ENCODE measurements at places on chromosomes 3 and 15.

DNA sequence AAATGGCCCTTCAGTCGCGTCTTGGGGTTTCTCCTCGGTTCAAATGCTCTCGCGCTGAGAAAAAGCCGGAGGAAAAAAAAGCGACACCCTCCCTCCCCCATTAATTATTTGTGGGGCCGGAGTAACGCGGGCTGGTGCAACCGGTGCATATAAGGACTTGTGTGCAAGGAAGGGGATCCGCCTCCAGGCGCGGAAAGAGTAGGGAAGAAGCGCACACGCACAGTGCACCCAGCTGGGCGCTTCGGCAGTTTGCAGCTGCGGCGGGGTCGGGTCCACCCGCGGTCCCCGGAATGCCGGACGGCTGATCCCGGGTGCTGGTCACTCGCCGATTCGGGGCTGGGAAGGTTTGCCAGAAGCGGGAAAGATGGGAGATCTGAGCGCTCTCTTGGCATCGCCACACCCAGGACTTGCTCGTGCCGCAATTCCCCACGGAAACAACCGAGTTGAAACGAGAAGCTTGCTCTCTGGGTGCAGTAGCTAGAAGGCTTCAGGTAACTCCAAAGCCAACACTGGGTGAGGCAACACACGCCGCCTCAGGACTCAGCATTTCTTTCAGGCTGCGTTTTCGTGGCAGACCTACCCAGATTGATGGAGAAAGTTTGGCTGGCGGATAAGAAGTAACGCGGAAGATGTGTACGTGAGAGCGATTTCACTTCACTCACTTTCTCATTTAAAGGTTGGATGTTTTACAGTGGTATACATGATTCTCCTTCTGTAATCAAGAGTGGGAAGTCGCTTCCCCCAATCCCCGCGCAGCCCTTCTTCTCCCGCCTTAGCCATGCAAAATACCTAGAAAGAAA, 720 bp upstream of the TNIK start:
- peak; percentile 30 for DNase-seq

GRCh38 chr3:149673393-149673792, 15.6 kb upstream of the WWTR1 start:
- DNase-seq = no peak

DNA sequence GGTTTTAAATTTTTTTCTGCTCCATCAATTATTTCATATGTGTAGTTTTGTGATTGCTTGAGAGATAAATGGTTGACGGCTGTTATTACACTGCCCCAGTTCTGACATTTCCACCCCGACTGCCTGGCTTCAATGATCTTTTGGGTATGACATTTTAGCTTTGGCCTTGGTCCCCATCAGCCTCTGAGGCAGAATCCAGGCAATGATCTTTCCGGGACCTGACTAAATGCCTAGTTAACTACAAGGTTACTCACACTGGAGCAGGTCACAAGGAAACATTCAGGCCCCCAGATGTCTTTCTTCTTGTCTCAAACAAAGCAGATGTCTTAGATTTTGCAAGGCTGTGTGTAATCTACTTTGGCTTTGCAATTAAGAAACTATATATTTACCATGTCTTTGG, 61.1 kb upstream of the TMCO5A start:
- no peak for DNase-seq

- no peak for DNase-seq
Observed at GRCh38 chr3:123340336-123340735, 108.6 kb downstream of the ADCY5 start.

GRCh38 chr3:178198329-178198728, 337.9 kb upstream of the KCNMB2 start:
- no peak for DNase-seq

DNA sequence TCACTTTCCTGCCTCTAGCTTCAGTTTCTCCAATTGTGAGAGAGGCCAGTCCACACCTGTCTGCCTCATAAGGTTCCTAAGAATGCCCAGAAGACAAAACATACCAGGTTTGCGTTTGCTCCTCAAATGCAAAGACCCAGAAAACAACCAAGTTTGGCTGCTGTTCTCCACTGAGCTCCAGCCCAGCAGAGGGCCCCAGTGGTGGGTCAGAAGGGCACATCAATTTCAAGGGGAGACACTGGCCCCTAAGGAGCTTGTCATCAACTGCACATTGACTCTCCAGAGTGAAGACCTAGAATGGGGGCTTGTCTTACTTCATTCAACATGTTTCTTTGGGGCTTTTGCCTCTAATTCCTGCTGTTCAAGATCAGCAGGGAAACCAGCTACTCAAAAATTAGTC, 127.9 kb upstream of the SLC6A11 start:
- no peak for DNase-seq

DNA sequence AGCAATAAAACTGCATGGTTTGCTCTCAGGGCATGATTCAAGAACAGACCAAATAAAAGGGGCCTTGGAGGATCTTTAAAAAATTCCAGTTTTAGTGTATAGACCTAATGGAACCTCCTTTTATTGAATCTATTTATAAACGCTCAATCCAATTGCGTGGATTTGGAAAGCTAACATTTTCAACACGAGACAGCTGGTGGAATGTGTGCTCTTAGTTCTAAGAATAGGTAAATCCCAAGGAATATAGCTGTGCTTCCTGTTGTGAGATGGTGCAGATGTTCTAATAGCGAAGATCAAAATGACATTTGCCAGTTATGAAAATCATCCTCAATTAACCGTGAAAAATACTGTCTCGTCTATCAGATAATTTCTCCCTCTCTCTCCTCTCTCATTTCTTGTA, 192.5 kb downstream of the ATP10A start:
- no peak for DNase-seq

GRCh38 chr3:172591876-172592771, 68.9 kb upstream of the TNFSF10 start:
- peak; percentile 66 for DNase-seq

DNA sequence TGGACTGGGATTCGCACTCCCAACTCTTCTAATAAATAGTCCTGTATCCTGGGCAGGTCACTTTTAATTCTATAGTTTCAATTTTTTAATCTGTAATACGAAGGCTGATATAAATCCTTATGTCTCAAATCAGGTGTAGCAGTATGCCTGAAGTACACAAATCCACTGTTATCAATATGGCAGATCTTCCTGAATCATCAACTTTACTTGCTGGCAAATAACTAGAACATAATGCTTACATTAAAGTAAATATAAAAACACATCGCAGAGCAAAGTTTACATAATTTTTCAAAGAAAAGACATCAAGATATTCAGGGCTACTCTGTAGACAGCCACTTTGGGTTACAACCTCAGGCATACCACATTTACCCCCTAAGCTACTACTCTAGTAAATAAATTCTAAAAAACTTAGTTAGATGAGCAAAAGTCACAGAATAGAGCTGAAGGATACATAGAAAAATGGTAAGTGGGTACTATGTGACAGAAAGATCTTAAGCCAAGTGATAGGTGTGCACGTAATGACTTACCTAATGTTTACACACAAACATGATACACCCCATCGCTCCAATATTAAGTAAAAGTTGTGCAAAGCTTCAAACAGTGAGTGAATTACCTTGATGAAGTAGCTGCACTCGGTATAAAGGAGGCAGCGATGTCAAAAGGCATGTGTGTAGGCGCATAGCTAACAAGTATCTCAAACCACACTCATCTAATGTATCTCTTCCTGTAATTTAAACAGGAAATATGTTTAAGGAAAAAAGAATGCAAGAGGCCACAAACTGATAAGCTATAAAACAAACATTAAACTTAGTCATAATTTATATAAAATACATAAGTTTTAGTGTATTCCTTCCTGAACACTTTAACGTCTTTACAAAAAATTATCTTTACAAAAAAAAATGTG, 127.9 kb downstream of the DMXL2 start:
- DNase-seq = no peak

DNA sequence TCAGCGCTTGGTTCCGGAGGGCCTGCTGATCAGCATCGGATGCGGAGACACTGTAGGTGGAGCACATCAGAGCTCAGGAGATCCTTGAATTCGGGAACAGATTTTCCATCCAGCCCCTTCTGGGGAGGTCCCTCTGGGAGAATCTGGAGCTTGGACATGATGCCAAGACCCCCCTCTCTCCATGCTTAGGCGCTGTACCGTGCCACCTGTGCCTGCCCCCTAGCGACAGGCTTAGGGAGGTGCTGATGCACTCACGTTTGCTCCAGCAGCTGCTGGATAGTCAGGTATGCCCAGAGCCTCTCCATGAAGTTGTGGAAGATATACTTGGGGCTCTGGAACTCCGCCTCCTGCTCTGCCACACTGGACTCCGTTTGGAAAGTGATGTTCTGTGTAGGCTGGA, 9.7 kb downstream of the ITIH4 start:
- no peak for DNase-seq

- DNase-seq = no peak
Observed at GRCh38 chr15:74240002-74240568, 4.0 kb downstream of the CCDC33 start.

- no peak for DNase-seq
Observed at GRCh38 chr3:76436894-76437293, 603.0 kb upstream of the ROBO2 start.

GRCh38 chr3:14765576-14766427, 53.0 kb upstream of the FGD5 start:
- DNase-seq = no peak

GRCh38 chr3:174413062-174413912, 445.8 kb upstream of the NAALADL2 start:
- DNase-seq = no peak

DNA sequence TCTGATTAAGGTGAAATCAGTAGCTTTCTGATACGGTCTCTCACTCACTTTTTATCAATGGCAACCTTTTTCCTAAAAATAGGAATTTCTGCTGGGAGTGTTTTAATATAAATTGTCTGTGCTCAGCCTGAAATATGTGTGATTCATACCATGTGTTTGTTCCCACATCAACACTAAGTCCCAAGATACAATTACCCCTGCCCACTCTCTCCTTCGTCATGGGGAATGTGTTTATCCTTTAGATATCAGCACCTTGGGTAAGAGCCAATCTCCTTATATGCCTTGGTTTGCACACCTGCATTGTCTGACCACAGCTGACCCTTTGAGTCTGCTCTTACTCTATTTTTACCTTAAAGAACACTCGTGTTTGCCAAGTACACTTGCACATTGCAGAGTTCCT, 356.4 kb downstream of the LPP start:
- no peak for DNase-seq

- no peak for DNase-seq
Observed at GRCh38 chr15:63051156-63052066, 8.9 kb downstream of the TPM1 start.

GRCh38 chr3:101066711-101067129, 73.5 kb upstream of the ABI3BP start:
- DNase-seq = no peak

GRCh38 chr3:3666664-3667063, 132.6 kb upstream of the LRRN1 start:
- no peak for DNase-seq

DNA sequence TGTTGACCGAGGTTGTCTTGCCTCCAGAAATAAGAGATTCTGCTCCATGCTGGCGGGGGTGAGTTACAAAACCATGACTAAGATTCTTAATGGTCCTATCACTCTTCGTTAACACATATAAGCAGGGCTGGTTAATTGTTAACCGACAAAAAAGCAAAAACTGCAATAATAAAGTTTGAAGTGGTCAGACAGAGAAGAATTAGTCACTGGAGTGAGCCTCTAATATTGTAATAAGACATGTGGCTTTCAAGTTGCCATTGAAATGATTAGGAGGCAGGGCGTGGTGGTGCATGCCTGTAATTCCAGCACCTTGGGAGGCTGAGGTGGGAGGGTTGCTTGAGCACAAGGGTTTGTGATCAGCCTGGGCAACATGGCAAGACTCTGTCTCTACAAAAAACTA, 78.4 kb upstream of the NR2F2 start:
- DNase-seq = no peak

DNA sequence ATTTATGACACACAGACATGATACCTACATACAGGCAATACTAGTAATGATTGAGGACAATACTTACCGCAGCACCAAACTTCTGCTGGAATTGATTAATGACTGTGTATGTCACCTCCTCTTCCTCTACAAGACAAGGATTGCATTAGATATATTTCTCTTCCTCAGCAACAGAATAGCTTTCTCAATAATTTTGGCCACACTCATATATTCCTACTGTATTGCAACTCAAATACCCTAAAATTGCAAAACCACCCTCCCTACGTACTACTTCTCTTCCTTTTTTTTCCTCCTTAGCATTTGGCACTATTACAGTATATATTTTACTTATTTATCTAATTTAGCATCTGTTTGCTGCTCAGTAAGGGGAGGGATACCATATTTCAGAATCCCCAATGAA, 14.8 kb downstream of the EXD1 start:
- no peak for DNase-seq

DNA sequence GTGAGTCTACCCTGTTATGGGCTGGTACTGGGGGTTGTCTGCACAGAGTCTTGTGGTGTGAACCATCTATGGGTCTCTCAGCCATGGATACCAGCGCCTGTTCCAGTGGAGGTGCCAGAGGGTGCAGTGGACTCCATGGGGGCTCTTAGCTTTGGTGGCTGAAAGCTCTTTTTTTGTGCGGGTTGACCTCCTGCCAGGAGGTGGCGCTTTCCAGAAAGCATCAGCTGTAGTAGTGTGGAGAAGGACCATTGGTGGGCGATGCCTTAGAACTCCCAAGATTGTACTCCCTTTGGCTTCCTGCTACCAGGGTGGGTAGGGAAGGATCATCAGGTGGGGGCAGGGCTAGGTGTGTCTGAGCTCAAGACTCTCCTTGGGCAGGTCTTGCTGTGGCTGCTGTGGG, 602.6 kb downstream of the RSL24D1 start:
- no peak for DNase-seq

DNA sequence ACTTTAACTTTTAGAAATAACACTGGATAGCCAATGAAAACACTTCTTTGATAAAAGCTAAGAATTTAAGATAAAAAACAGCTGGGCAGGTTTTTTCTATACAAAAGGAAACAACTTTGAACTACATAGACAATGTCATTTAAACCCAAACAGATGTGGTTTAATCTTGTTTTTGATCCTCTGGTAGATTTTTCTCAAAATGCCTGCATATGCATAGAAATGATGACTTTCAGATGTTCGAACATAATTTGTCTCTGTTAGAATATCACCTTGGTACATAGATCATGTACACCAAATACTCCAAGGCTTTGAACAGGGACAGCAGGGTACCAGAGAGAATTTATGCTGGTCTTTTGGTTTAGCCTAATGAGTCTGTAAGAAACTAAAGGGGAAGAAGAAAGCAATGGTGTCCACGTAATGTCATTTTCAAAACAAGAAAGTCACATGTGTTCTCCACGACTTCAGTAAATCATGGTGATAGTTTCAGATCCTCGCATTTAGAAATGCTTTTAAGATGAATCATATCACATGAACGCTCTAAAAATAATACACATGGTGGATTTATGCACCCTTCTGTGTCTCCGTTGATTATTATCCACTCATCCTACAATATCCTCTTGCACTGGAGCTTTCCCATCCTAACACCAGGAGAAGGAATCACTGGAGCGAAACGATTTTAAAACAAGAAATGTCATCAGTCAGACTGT, 160.1 kb upstream of the PDZRN3 start:
- DNase-seq = no peak

Data from stimulated activated CD4-positive, alpha-beta T cell treated with anti-CD3 and anti-CD28 coated beads, Interleukin-12 subunit alpha, Interleukin-12 subunit beta, amount 100 ng/mL, for 4 hours (primary cell).